ENCODE measurements at places on chromosomes 1 and 21. TPM values are rescaled to one million over a fixed set of nuclear protein-coding genes. Genes with fewer than 3 reads are reported as not detected.

DNA sequence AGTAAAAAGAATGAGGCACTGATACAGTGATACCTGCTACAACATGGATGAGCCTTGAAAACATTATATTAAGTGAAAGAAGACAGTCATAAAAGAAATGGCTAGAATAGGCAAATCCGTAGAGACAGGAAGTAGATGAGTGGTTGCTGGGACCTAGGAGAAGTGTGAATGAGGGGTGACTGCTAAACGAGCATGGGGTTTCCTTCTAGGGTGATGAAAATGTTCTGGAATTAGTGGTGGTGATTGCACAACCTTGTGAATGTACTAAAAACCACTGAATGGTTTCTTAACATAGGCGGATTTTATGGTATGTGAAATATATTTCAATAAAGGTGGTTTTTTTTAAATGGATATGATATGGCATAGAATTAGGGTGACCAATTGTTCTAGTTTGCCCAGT is 12.6 kb upstream of the SERINC2 start:
- no peak overlapping the region for H3K4me3 ChIP-seq
- no peaks in the 10 kb centered on the region for H3K27me3 ChIP-seq
- H3K27ac ChIP-seq, result no peak overlapping the region
- peaks cover 29% of the 10 kb centered on the region for H3K4me1 ChIP-seq

- H3K4me1 ChIP-seq, result no peaks in the 10 kb centered on the region
- H3K4me3 ChIP-seq, result no peak overlapping the region
- no peaks in the 10 kb centered on the region for H3K27me3 ChIP-seq
- DNase-seq, result no peak
- H3K36me3 ChIP-seq, result no peaks in the 10 kb centered on the region
These were observed 217.4 kb upstream of the KCNK2 start for GRCh38 chr1:214864896-214865688.

DNA sequence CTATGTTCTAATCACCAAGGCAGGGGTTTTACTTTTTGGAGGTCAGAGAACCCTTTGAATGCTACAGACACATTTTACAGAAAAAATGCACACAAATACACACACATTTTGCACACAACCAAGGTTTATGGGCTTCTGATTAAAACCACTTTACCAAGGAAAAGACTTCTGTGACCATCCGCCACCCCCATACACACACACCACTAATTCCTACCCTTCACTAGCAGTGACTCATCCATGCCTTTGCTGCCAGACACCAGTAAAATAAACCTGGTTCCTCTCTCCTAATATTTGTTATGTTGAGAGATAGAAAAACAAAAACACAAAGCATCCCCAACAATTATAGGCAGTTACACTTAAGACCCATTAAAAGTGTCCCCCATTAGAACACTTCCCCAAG is 12.9 kb downstream of the PIGM start:
- no peaks in the 10 kb centered on the region for H3K36me3 ChIP-seq
- peaks cover 5% of the 10 kb centered on the region for H3K27me3 ChIP-seq
- no peak overlapping the region for H3K4me3 ChIP-seq
- no peak overlapping the region for H3K27ac ChIP-seq

- peaks cover 19% of the 10 kb centered on the region for H3K36me3 ChIP-seq
- DNase-seq, result no peak
- H3K27ac ChIP-seq, result peak overlapping the region; percentile 56
These were observed 1.1 kb downstream of the LGALS8 start for GRCh38 chr1:236524895-236525184.

DNA sequence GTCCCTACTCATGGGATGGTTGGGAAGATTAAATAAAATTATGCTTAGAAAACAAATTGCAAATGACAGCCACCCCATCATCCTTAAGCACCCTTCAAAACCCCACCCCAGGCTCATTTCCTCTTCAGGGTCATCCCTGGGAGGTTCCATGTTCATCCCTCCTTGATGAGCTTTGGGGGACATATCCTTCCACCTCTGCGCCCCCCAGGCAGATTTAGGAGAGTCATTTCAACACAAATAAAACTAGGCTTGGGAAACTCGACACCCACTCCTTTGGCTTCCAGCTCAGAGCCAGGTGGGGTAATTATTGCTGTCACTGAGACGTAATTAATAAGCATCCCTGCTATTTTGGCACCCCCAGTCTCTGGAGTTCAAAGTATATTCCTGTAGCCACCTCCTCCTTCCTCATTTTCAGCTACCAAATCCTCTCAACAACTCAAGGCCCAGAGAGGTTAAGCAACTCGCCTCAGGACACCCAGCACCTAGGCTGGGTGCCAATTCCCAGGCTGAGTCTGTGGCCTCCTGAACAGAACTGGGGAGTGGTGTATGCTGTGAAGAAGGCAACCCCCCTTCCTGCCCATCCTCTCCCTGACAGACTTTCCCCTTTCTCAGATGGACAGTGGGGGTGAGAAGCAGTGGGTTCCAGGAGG is 595 bp downstream of the CRYBG2 start:
- no peak for DNase-seq
- H3K4me1 ChIP-seq, result peaks cover 16% of the 10 kb centered on the region
- H3K36me3 ChIP-seq, result no peaks in the 10 kb centered on the region
- peaks cover 13% of the 10 kb centered on the region for H3K27me3 ChIP-seq
- H3K27ac ChIP-seq, result no peak overlapping the region

The CLSTN1 gene
- total RNA-seq, result 64.3 TPM

The CLEC20A gene
- total RNA-seq, result not detected

The FOXO6 gene
- total RNA-seq, result 0.05 TPM

The NMNAT2 gene
- 0.60 TPM for total RNA-seq

The KCNE2 gene
- total RNA-seq, result not detected

Data from SJSA1 (cell line).